ENCODE measurements at places on chromosomes 4 and X.
A peak's percentile ranks its signal among the peaks of the same experiment; 100 is the strongest.

DNA sequence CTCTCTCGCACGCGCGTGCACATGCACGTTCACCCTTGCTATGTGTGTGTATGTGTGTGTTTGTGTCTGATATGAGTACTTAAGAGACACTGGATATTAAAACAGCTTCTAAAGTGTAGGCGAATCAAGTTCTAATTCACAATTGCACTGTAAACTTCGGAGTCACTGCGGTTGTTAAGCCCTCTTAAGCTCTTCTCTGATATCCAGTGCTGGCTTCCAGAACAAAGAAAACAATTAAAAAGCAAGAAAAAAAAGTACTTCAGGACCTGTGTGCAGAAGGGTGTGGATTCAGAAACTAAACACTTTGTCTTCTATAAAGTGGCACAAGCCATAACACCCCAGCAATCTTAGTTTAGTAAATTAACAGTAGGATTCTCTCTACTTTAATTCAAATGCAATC lies 300.2 kb downstream of the PCDH7 start:
- no peak for DNase-seq

GRCh38 chr4:140047017-140047640 lies 106.9 kb downstream of the MAML3 start:
- DNase-seq: no peak

DNA sequence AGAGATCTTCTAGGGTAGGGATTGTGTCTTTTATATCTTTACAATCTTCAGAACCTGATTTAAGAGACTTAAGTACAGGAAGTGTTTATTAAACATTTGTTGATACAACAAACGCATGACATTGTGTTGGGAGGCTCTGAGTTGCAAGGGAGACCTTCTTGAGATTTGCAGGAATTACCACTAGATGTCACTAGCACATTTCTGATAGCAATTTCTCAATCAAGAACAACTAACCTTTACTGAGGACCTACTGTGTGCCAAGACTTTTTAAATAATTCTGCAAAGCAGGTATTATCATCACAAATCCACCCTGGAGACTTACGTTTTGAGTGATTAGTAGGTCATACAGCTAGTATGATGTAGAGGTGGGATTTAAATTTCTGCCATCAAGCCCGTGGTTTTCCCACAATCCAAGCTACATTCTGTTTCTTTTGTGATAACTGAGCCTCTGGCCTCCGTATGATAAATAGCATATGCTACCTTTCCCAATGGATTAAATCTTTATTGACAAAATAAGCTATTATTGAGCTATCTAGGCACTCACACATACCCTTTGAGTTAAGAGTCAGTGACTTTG lies 986.0 kb downstream of the CCSER1 start:
- peak; percentile 30 for DNase-seq

DNA sequence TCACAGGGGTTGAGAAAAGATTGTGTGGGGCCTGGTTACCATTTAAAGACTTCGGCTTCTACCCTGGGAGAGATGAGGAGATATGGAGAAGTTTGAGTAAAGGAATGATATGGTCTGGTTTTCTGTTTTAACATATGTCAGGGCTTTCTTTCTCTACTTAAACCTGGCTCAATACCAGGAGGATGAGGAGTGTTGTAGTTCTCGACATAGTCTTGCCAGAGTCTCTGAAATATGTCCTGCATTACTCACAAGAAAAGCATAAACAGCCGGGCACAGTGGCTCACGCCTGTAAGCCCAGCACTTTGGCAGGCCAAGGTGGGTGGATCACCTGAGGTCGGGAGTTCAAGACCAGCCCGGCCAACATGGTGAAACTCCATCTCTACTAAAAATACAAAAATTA lies 16.4 kb upstream of the ACE2 start:
- no peak for DNase-seq

GRCh38 chrX:9464435-9465371 lies at the start of gene TBL1X:
Gene TBL1X, plus strand, starts transcription at chrX:9465058. Its CDS starts 188,529 bp downstream, at chrX:9653587.
- DNase-seq: no peak

DNA sequence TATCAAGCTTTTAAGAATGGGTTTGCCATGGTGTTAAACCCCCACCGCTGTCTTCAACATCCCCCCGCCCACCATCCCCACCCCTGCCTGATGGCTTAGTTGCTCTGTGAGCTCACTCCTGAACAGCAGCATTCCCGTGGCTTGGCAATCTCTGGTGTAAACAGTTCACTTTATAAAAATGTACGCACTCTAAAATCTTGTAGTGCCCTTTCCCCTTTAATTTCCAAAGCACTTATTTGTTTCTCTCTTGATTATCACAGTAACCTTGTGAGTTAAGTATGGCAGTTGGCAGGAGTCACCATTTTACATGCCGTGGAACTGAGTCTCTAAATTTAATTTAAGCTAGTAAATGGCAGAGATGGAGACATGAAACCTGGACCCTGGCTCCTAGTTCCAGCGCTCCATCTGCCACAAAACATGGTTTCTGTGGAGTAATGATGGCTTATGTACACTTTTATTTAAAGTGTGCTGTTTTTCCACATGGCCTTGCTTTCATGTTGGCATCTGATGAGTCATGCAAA lies 123.1 kb downstream of the AFF1 start:
- DNase-seq: no peak

DNA sequence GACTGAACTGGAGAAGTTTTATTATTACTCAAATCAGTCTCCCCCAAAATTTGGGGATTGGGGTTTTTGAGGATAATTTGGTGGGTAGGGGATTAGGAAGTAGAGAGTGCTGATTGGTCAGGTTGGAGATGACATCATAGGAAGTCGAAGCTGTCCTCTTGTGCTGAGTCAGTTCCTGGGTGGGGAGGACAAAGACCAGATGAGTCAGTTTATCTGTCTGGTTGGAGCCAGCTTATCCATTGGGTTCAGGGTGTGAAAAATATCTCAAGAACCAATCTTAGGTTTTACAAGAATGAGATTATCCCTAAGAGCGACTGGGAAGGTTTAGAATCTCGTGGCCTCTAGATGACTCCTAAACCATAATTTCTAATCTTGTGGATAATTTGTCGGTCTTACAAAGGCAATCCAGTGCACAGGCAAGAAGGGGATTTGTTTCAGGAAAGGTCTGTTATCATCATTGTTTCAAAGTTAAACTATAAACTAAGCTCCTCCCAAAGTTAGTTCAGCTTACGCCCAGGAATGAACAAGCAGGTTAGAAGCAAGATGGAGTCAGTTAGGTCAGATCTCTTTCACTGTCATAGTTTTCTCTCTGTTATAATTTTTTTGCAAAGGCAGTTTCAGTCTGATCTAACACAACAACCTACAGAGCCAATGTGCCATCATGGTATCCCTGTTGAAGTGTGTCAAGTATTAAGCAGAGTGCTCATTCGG lies 274.5 kb downstream of the SLC7A11 start:
- no peak for DNase-seq

DNA sequence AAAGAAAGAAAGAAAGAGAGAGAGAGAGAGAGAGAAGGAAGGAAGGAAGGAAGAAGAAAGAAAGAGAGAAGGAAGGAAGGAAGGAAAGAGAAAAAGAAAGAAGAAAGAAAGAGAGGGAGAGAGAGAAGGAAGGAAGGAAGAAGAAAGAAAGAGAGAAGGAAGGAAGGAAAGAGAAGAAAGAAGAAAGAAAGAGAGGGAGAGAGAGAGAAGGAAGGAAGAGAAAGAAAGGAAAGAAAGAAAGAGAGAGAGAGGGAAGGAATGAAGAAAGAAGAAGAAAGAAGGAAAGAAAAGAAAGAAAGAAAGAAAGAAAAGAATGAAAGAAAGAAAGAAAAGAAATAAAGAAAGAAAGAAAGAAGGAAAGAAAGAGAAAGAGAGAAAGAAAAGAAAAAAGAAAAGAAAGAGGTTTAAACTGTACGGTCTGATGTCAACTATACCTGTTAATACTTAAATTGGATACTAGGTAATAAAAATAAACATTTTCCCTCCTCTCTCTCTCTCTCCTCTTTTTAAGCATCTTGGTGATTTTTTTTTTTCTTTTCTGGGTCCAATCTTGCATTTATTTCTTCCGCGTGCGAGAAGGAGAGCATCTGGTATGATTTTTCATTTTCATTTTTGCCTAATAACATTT lies 93.8 kb downstream of the CRLF2 start:
- no peak for DNase-seq

- DNase-seq: no peak
Measured at GRCh38 chr4:54091637-54092404, 8.1 kb upstream of the GSX2 start.

DNA sequence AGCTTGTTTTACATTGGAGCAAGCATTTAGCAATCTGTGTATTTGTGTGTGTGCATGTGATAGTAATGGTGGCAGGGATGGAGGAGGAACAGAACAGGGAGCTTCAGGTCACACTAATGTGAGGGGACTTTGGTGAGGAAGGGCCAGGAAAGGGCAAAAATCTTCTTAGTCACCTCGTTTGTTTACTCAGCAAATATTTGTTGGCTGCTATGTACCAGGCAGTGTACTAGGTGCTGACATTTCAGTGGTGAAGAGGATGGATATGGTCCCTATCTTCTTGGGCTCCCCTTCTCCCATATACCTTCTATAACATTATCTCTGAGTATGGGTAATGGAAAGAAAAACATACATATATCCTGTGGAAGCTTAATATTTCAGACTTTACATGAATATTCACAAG lies 48.5 kb upstream of the HDAC8 start:
- DNase-seq: no peak

GRCh38 chr4:94653095-94653649 lies 104.6 kb upstream of the BMPR1B start:
- no peak for DNase-seq

All from SK-N-MC (cell line).